ENCODE measurements at places on chromosomes 1 and 21. TPM values are rescaled to one million over a fixed set of nuclear protein-coding genes. Genes with fewer than 3 reads are reported as not detected.

GRCh38 chr1:205456383-205456867 is 580 bp upstream of the BLACAT1 start:
- H3K27me3 ChIP-seq, result peaks cover 64% of the 10 kb centered on the region
- no peak overlapping the region for H3K27ac ChIP-seq
- H3K4me3 ChIP-seq, result peak overlapping the region; percentile 53
- no peak for DNase-seq
- no peaks in the 10 kb centered on the region for H3K36me3 ChIP-seq
- H3K4me1 ChIP-seq, result peaks cover 9% of the 10 kb centered on the region

DNA sequence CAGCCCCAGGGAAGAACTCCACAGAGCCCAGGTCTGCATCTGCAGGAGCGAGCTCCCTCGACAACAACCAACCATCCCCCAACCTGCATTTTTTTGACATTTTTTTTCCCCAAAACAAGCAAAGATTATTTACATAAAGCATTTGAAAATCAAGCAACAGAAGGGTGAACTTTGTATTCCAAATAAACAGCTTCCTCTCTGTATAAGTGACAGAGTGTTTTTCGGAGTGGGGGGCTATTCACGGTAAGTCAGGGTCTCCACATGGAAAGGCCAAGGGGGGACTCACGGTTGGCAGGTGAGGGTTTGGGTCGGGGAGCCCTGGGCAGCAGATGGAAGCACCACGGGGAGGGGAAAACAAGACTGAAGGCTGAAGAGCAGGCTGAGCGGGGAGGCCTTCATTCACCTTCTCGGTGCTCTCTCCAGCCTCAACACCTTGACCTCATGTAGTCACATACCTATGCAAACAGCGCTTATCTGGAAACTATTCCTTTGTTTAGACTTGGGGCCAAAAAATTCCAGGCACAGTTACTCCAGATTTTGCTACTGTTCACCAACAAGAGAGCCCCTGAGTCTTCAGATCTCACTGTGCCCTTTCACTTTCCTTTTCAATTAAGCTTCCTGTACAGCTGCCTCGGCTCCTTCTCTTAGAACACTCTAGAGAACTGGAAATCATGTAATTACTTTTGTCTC is 27.6 kb downstream of the C2CD2 start:
- DNase-seq, result peak; percentile 35
- peak overlapping the region; percentile 99 for H3K27ac ChIP-seq
- peaks cover 59% of the 10 kb centered on the region for H3K4me1 ChIP-seq

DNA sequence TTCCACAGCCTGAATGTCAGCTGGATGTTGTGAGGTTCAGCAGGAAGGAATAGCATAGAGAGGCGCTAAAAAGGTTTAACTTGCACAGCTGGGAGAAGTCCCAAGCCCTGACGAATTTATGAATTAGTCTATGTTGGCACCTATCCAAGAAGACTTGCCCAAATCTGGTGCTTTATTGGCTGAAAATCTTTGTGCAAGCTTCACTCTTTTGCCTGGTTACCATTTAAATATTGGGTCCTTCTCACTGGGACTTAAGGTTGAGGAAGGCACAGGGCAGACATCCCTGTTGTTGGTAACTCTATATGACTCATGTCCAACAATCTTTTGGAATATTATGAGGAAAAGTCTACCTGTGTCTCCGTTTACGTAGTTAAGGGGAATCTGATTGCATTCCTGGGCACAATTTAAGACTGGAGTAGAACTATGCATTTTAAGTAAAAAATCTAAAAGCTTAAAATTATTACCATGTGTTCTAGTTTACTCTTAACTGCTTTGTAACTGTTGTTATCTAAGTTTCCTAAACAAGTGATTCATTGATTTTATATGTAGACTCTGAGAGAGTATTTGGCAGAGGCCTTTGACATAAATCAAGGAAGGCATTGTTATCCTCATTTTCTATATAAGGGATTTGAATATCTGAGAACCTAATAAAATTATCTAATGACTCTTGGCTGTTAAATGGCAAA is 181.7 kb upstream of the DPYD start:
- no peaks in the 10 kb centered on the region for H3K36me3 ChIP-seq
- H3K27ac ChIP-seq, result no peak overlapping the region
- peaks cover 2% of the 10 kb centered on the region for H3K27me3 ChIP-seq
- H3K4me1 ChIP-seq, result no peaks in the 10 kb centered on the region

GRCh38 chr1:9538669-9539164 is 548 bp upstream of the SLC25A33 start:
- H3K4me1 ChIP-seq, result peaks cover 30% of the 10 kb centered on the region
- H3K27ac ChIP-seq, result peak overlapping the region; percentile 78
- H3K27me3 ChIP-seq, result no peaks in the 10 kb centered on the region
- H3K36me3 ChIP-seq, result peaks cover 16% of the 10 kb centered on the region
- peak overlapping the region; percentile 66 for H3K4me3 ChIP-seq

GRCh38 chr1:219837274-219837993 is 90.9 kb downstream of the SLC30A10 start:
- H3K4me1 ChIP-seq, result no peaks in the 10 kb centered on the region
- no peak for DNase-seq
- no peak overlapping the region for H3K4me3 ChIP-seq
- H3K36me3 ChIP-seq, result no peaks in the 10 kb centered on the region
- H3K27ac ChIP-seq, result no peak overlapping the region
- H3K27me3 ChIP-seq, result peaks cover 16% of the 10 kb centered on the region

DNA sequence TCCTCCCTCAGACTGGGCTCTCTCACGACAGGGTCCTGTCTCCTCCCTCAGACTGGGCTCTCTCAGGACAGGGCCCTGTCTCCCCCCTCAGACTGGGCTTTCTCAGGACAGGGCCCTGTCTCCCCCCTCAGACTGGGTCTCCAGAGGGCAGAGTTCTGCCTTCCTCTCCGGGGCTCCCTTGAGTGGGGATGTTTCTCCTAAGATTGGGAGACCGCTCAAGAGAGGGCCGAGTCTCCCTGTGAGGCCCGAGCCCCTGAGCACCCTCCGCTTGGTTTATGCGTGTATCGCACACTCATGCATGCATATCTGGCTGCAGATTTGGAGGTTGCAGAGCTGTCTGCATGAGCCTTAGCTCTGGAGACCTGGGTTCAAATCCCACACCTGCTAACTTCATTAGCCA is 39.3 kb upstream of the CSF3R start:
- no peaks in the 10 kb centered on the region for H3K36me3 ChIP-seq
- no peak overlapping the region for H3K27ac ChIP-seq
- no peaks in the 10 kb centered on the region for H3K27me3 ChIP-seq
- H3K4me3 ChIP-seq, result no peak overlapping the region

GRCh38 chr1:102282955-102283354 is 286.2 kb upstream of the OLFM3 start:
- DNase-seq, result no peak
- no peak overlapping the region for H3K27ac ChIP-seq
- no peaks in the 10 kb centered on the region for H3K36me3 ChIP-seq
- no peaks in the 10 kb centered on the region for H3K27me3 ChIP-seq
- H3K4me3 ChIP-seq, result no peak overlapping the region
- no peaks in the 10 kb centered on the region for H3K4me1 ChIP-seq

DNA sequence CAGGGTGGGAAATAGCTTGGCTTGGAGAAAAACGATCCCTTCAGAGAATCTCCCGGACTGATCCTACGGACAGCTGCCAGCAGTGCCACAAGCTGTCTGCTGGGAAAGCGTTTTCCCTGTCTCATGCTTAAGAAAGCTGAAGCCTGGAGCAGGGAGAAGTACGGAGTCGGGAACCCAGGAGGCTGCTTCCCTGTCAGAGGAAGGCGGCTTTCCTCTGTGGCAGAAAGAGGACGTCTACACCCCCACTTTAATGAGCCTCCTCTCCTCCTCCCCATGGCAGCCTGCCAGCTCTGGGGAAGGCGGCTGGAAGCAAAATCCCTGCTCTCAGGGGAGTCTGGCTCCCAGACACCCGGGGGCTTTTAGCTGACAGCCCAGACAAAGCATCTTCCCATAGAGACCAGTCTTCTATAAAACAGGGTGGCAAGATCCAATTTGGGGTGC is 7.3 kb downstream of the KIF21B start:
- peaks cover 94% of the 10 kb centered on the region for H3K4me1 ChIP-seq
- DNase-seq, result no peak
- H3K27ac ChIP-seq, result peak overlapping the region; percentile 99
- H3K27me3 ChIP-seq, result no peaks in the 10 kb centered on the region
- peaks cover 12% of the 10 kb centered on the region for H3K36me3 ChIP-seq

- no peak overlapping the region for H3K4me3 ChIP-seq
- peaks cover 11% of the 10 kb centered on the region for H3K36me3 ChIP-seq
- no peak for DNase-seq
Measured at GRCh38 chr1:244665771-244666217, 12.9 kb downstream of the DESI2 start.

- H3K27ac ChIP-seq, result no peak overlapping the region
- no peaks in the 10 kb centered on the region for H3K36me3 ChIP-seq
- DNase-seq, result no peak
- H3K4me3 ChIP-seq, result no peak overlapping the region
- no peaks in the 10 kb centered on the region for H3K27me3 ChIP-seq
- peaks cover 12% of the 10 kb centered on the region for H3K4me1 ChIP-seq
Measured at GRCh38 chr1:213067352-213067751, 16.3 kb downstream of the RPS6KC1 start.

DNA sequence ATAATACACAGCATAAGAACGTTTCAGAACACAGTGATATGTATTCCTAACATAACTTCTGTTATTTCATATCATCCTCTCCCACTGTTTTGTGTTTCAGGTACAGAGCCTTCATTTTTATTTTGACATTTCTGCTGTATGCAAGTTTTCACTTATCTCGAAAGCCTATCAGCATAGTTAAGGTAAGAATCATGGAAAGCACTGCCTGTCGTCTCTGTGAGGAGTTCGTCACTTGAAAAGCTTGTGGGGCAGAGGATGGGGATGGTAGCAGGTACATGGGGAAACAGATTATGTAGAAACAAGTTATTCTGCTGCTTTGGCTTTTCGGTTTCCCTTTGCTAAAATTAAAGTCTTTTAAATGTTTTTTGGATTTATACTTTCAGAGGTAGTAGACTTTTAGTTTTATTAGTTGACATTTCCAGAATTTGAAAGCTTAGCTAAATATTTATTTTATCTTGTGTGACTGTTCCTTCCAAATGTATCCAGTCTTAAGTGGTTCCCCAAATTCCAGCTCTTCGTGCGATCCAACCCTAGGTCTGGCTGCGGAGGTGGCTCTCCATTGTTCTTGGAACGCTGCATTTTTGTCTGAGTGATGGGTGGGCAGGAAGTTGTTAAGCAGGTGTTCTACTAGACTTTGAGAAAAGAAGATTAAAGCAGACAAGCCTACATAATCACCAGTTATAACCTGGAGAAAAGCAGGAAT is 12.2 kb downstream of the SLC37A1 start:
- peaks cover 60% of the 10 kb centered on the region for H3K4me1 ChIP-seq
- no peaks in the 10 kb centered on the region for H3K27me3 ChIP-seq
- no peak overlapping the region for H3K4me3 ChIP-seq
- DNase-seq, result no peak
- peaks cover 49% of the 10 kb centered on the region for H3K36me3 ChIP-seq

- H3K4me1 ChIP-seq, result no peaks in the 10 kb centered on the region
- peaks cover 60% of the 10 kb centered on the region for H3K36me3 ChIP-seq
- DNase-seq, result no peak
- no peaks in the 10 kb centered on the region for H3K27me3 ChIP-seq
Measured at GRCh38 chr1:241869022-241869421, 21.0 kb downstream of the EXO1 start.

GRCh38 chr1:41546833-41547135 is 62.3 kb upstream of the EDN2 start:
- H3K27me3 ChIP-seq, result no peaks in the 10 kb centered on the region
- no peaks in the 10 kb centered on the region for H3K4me1 ChIP-seq
- DNase-seq, result no peak
- peaks cover 50% of the 10 kb centered on the region for H3K36me3 ChIP-seq

Gene AK5
- 9.9 TPM for total RNA-seq

Gene MYCBP
- 46.8 TPM for total RNA-seq

Gene SH3BGR
- total RNA-seq, result 3.9 TPM

Gene CHI3L1
- 0.09 TPM for total RNA-seq

Gene AADACL4
- not detected for total RNA-seq

Gene CELSR2
- total RNA-seq, result 2.0 TPM

Gene TNFRSF4
- 418 TPM for total RNA-seq

Gene CHRM3
- total RNA-seq, result 0.21 TPM
